EL (cell line): ENCODE measurements at places on chromosomes 3 and 15.

GRCh38 chr3:23017801-23018200 is 185.3 kb upstream of the UBE2E2 start:
- DNase-seq, result peak; percentile 81

DNA sequence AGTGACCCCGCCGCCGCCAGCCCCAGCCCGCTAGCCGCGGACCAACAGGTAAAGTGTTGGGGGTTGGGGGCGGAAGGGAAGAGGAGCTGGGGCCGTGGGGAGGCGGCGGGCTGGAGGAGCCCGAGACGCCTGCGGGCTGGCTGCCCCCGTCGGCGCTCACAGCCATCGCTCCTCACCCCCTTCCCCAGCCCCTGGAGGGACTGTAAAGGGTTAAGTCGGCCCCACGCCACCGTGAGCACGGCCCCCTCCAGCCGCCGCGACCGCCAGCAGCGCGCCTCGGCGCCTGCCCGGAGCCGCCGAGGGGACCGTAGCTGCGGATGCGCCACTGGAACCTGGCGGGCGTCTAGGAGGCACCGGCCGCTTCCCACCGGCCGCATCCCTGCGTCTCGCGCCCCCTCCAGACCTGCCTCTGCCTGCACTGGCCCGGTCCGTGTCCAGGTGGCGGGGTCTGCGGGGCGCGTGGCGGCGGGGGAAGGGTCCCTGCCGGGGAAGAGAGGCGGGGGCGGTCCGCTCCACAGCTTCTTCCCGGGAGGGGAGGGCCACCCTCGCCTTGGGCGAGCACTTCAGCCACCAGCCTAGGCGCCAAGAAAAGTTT is 522 bp downstream of the MED12L start:
- peak; percentile 23 for DNase-seq

DNA sequence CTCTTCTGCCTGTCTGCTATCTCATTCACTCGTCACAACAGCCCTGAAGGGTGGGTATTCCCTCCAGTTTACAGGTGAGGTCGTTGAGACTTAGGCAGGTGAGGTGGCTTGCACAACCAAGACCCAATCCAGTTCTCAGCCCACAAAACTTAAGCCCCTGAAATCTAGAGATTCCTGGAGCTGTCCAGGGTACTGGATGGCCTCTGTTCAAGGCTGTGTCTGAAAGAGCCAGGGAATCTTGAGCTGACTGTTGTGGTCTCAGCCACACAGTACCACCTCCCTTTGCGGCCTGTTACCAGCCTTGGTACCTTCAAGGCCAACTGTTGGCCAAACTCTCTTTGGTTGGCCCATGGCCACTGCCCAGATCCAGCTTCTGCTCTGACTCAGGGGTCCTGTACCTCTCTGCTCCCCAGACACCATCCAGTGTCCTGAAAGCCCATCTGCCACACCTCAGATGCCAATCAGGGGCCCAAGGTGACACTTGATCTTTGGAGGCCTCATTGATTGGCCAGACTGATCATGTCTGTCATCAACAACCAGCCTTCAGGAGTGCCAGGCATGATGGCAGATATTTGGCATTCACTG is 10.9 kb upstream of the FAM107A start:
- DNase-seq, result peak; percentile 28

GRCh38 chr15:86201313-86202008 is 121.8 kb downstream of the AGBL1 start:
- DNase-seq, result no peak

- no peak for DNase-seq
These were observed 2.8 kb downstream of the LRRN1 start for GRCh38 chr3:3802046-3802445.

- peak; percentile 18 for DNase-seq
These were observed 30.7 kb upstream of the RPS17 start for GRCh38 chr15:82570721-82571508.

GRCh38 chr3:155517903-155518302 is 224.4 kb upstream of the STRIT1 start:
- no peak for DNase-seq

DNA sequence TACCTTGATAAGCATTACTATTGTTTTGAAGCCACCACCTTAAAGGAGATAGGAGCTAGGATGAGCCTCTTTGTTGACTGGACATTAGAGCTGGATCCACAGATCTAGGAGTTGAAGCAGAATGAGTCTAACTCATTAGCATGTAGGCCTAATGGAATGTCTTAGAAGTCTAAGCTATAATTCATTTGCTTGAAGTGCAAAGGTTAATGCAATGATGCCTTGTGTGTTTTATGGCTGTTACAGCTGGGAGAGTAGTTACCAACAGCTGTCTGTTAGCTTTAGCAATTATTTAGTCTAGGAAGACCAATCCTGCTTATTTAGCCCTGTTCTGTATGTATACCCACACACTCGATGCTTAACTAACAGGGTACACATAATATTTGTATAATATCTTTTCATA is 419.3 kb downstream of the TUSC7 start:
- no peak for DNase-seq

DNA sequence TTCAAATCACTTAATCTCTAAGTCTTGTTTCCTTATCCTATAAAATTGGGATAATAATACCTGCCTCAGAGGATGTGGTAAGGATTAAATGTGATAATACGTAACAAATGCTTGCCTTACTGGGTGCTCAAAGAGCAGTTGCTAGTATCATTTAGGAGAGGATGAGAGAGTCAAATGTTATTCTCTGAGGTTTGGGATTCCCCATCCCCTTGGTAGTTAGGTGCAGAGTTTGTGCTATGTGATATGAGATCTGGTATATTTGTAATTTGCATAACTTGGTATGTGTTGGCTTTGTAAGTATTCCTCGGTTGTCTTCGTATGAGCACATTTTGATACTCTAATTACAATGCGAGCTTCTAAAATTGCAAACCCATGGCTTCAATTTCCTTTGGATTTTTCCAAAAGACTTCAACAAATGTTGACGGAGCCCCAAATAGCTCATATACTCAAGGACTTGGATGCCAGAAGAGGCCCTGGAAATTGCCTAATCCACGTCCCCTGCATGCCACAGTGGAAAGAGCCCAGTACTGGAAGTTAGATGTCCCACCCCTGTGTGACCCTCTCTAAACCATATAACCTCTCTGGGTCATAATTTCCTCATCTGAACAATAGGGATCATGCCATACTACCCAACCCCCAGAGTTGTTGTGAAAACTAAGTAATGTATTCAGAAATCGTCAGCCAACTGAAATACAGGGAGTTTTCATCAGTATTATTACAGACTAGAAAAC is 85.0 kb downstream of the FBN1 start:
- no peak for DNase-seq

- no peak for DNase-seq
These were observed 6.8 kb upstream of the ANKRD28 start for GRCh38 chr3:15804553-15805095.

GRCh38 chr3:141853629-141854168 is 22.7 kb upstream of the ATP1B3 start:
- DNase-seq, result no peak

DNA sequence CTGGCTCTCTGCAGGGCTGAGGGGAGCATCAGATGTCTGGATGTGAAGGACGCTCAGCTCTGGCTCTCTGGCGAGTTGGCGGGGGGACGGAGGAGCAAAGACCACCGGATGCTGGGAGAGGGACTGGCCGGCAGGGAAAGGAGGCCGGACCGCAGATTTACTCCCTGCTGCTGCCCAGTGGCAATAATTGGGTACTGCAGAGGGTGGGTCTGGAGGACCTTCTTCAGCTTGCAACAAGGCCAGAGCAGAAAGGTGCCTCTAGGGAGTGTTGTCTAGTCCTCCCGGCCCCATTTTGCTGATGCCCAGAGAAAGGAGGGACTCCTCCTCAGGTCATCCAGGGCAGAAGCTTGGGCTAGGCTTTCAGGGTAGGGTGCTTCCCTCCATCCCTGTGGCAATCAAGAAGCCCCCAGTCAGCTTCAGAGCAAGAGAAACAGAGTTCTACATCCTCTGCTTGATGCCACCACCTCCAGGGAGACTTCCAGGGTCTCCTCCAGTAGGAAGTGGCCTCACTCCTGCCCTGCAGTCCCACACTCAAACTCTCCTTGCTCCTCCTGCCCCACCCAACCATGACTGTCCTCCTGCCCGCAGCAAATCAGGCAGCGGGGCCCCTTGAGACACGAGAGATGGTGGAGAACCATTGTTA is 20.3 kb upstream of the CSPG4 start:
- peak; percentile 69 for DNase-seq

DNA sequence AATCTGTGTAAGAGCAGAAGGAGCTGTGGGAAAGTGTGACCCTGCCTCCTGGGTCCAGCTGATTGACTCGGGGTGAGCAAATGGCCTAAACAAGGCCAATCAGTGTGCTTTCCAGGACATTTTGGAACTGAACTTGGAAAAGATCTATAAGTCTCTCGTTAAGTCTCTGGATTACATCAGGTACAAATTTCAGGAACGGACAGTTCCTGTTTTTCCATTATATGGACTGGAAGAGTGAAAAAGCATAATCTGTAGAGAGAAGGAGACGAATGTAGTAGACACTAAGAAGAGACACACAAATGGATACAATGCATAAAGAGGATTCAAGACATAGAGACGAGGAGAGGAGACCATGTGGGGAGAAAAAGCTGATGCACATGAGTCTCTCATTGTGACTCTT is 167.3 kb downstream of the C3orf70 start:
- no peak for DNase-seq

DNA sequence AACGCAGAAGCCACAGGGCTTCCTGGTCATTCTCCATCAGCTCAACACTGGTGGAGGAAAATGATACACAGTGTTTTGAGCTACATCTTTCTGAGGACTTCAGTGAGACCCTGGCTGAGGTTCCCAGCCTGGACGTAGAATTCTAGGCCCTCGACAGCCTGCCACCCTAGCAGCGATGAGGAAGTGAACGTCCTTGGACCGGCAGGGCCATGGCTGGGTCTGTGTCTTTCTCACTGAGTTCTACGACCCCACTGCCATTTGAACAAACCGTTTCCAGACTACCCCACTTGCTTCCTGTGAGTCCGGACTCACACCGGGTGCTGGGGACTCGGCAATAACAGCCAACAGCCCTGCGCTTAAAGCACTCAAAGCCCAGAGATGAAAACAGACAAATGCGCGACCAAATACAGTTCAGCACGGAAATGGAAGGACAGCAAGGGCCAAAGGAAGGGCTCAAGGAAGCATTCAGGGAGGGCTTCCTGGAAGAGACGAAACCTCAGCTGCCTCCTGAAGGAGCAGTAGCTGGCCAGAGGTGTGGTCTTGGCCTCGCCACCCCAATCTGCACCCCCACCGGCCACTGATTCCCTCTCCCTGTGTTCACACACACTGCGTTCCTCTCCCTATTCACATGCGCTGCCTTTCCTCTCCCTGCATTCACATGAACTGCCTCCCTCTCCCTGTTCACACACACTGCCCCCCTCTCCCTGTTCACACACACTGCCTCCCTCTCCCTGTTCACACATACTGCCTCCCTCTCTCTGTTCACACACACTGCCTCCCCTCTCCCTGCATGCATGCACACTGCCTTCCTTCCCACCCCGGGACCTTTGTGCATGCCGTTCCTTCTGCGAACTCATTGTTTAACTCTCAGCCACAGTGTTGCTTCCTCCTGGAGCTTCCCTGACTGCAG is 136.3 kb upstream of the PRR20G start:
- no peak for DNase-seq

- no peak for DNase-seq
These were observed 33.1 kb upstream of the ALDH1L1 start for GRCh38 chr3:126213379-126214028.

DNA sequence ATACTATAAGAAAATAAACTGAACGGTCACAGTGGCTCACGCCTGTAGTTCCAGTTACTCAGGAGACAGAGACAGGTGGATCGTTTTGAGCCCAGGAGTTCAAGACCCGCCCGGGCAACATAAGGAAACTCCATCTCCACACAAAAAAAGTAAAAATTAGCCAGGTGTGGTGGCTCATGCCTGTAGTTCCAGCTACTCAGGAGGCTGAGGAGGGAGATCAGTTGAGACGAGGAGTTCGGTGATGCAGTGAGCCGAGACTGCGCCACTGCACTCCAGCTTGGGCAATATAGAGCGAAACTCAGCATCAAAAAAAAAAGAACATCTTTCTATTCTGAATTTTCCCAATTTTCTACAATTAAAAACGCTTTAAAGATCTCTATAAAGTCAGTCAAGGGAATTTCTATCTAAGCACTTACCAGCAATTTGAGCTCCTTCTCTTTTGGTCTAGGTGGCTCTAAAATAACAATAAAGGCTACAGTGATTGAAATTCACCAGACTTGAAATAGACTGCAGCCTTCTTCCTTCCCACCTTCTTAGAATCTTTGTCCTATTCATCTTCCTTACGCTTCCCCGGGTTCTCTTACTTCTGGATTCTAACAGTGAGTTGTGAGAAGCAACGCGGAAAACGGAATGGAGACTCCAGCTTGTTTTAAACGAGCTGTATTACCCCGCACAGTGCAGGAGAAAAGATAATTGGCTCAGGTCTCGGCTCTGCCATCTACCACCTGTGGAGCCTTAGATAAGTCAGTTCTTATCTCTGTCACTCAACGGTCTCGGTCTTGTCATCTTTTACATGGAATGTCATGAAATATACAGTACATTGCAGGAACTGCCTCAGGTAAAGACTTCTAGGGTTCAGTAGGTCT is 812 bp upstream of the SEC62 start:
- no peak for DNase-seq

DNA sequence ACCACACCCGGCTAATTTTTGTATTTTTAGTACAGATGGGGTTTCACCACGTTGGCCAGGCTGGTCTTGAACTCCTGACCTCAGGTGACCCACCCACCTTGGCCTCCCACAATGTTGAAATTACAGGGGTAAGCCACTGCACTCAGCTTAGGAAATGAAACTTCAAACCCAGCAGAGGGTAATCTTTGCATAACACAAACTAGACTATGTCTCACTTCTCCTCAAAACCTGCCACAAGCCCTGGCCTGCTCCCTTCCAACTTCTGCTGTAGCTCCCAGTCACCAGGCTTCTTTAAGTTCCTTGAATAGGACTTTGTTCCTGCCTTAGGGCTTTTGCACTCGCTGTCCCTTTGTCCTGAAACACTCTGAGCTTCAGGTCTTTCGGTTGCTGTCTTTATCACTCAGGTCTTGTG is 39.2 kb upstream of the SEMA4B start:
- DNase-seq, result no peak

- DNase-seq, result no peak
These were observed 47.1 kb downstream of the CMTM7 start for GRCh38 chr3:32438596-32439344.

- peak; percentile 94 for DNase-seq
These were observed 55.0 kb downstream of the TMEM44 start for GRCh38 chr3:194577986-194578905.

DNA sequence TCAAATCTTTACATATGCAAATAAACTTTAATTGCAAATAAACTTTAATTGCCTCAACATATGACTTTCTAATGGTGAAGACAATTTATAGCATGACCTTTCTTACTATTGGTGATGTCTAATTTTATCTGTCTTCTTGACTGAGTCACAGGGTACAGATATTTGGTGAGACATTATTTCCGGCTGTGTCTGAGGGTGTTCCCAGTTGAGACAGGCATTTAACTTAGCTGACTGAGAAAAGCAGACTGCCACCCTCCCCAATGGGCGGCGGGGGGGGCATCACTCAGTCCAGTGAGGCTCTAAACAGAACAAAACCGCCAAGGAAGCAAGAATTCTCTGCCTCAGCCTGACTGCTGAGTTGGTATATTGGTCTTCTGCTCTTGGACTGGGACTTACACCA is 160.0 kb downstream of the TBL1XR1 start:
- peak; percentile 28 for DNase-seq
